HTR-8/SVneo (cell line): ENCODE measurements at places on chromosomes 12 and 14.

GRCh38 chr12:100031836-100032235 lies 47.1 kb upstream of the ANKS1B start:
- no peak for DNase-seq

DNA sequence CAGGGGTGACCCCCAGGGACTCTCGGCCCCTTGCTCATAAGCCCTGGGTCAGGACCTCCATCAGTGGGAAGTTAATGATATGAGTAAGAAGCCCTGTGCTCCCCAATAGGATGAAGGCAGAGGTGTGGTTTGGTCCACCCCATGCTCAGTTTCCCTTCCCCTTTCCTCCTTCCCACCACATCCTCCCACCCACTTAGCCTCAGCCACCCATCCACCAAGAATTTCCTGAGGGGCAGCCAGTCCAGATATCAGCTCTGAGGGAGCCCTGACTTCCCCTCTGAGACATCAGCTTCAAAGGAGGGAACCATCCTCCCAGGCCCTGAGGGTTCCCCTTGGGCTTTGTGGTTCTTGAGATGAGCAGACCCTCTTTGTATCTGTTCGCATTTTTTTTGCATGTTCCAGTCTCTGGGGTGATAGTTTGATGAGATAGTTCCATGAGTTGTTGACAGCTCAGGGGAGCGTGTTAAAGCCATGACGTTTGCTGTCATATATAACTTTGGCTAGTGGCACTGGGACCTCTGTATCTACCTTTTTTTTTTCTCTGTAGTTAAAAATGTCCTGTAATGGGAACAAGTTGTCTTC lies 71.2 kb downstream of the LGMN start:
- no peak for DNase-seq

DNA sequence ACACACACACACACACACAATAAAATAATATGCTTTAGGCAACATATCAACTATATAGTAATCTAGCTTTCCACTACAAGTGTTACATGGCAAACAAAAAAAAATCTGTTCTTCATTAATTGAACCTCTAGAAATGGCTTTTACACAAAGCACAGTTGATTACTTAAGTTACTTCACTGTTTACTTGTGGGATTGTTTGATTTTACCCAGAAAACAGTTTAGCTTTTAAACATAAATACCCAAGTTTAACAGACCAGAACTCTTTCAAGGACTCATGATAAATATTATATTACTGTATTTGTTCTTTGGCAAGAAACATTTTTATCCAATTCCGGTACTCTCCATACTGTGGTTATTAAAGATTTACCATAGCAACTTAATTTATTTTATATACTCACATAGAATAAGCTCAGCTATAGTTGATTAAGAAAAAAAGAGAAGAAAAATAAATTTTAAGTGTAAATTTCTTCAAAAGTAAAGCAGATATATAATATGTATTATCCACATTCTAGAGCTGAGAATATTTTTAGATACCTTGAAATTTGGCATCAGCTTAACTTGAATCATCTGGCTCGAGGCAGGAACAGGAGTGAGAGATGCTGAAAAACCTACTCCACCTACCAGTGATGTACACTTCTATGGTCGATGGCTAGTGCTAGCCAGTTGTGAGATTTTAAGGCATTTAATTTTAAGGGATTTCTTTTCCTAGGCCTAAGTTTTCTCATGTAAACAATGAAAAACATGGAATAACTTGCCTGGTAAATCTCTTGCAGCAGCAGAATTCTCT lies 126.0 kb downstream of the BTG1 start:
- DNase-seq = no peak

GRCh38 chr12:60279221-60279620 lies 683.4 kb downstream of the SLC16A7 start:
- no peak for DNase-seq

- DNase-seq = no peak
These were observed 236.7 kb downstream of the FBXL14 start for GRCh38 chr12:1357711-1358110.

DNA sequence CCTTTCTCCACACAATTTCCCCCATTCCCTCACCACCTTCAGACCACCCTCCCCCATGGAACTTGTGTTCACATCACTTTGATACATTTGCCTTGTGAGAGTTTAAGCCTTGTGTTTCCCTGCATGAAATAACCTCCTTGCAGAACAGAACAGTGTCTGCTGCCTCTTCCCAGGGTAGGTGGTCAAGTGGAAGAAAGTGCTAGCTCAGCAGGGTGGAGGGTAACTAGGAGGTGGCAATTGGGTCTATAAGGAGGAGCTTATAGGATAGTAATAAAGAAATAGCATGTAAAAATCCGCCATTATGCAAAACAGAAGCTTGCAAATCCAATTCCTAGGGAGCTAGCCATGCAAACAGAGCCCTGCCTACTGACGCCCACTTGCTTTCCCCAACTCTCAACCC lies 13.9 kb upstream of the KRT8 start:
- no peak for DNase-seq

DNA sequence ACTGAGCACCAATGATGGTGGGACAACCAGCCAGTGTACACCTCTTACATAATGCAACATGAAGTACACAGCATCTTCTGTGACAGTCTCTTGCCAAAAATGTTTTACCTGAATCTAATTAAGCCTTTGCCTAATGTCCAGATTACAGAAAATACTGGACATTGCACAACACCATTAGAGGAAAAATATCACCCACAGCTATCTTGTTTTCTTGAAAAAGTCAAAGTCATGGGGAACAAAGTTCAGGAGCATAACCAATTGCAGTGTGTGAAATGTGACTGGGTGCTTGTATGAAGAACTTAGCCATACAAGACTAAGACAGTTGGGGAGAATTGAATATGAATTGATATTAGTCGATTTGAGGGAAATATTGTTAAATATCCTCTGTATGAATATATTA lies 12.1 kb upstream of the ANO6 start:
- no peak for DNase-seq

DNA sequence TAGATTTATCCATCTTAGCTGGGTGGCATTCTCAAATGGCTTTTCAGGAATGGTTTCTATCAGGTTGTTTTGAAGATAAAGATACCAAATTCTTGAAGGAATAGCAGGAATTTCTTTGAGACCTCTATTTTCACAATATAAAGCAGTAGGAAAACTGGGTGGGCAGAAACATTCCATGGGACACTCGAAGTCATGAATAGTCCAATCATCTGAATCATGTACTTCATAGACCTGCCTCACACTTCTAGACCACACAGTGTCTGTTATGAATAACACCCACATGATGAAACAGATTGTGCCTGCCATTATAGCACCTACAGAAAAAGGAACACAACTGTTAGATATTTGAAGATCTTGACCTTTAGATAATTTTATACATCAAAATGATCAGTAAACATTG lies 1.8 kb downstream of the KERA start:
- no peak for DNase-seq

GRCh38 chr12:25988505-25988904 lies 30.0 kb downstream of the RASSF8 start:
- no peak for DNase-seq

- DNase-seq = no peak
These were observed 434.3 kb upstream of the STXBP6 start for GRCh38 chr14:25484235-25484634.

DNA sequence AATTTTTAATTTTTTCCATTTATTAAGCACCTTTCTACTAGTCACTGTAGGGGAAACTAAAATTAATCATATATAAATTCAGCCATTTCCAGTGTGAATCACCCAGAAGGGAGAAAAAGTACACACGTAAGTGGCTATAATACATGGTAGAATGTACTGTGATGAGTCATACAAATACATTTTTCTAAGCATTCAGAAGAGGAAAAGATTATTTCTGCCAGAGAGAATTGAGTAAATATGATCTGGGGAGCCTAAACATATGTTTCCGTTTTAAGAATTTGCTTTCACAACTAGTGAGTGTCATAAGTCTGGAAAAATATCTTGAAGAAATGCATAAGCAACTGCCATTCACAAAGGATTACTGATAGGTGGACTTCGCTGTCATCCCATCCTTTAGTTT lies 102.8 kb downstream of the TGFB3 start:
- DNase-seq = peak; percentile 87

- no peak for DNase-seq
These were observed 2.5 kb upstream of the CHPT1 start for GRCh38 chr12:101694986-101695385.

DNA sequence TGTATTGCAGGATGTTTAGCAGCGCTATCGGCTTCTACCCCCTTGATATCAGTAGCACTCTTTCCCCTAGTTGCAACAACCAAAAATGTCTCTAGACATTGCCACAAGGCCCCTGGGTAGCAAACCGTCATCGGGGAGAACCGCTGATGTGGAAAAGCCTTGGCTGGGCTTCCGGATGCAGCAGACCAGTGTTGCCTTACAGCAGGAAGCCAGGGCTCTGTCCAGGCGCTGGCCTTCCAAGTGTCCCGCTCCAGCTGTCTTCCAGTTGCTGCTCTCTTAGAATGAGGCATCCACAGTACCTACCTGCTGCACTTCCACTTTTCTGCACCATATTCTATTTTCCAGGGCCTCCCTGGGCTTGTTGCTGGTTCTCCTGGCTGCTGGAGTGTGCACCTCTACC lies 22.6 kb upstream of the SLC10A1 start:
- no peak for DNase-seq

DNA sequence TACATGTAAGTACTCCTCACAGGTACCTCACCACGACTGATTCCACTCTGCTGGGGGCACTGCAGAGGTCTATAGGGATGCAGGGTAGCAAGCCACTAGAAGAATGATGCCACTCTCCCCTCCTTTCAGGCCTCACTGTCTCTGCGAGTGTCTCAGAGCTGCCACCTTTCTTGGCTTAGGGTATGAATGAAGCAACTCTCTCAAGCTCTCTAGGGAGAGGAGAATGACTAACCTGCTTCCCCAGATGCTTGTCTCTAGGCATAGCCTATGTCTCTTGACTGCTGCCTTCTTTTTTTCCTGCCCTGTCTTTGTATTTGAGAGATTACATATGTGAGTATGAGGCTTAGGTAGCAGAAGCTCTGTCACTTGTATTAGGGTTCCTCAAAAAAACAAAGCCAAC lies 566.5 kb upstream of the ATP2B1 start:
- DNase-seq = no peak

DNA sequence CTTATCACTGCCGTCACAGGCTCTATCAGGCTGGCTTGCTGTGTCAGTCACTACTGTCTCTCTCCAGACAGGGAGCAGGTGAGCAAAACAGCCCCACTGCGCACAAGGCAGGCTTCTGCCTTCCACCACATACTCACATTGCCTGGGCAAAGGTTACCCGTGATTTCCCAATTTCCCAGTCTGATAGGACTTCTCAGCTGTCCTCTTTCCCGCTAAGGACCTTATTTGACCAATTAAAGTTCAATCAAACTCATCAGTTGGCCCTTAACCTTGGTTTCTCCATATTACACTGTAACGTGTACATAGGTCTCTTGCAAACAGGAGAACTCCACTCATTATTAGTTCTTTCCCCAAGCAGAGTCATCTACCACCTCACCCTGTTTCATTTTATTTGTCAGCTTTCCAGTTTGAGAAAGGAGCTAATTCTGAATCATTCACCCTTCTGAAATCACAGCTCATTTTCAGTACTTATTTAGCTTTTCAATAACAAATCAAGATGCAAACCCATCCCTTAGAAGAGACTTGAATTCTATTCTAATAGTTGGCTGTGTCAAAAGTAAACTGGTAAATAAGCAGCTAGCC lies 170.8 kb downstream of the ESR2 start:
- no peak for DNase-seq

GRCh38 chr14:89425931-89426330 lies 8.9 kb upstream of the FOXN3 start:
- DNase-seq = peak; percentile 84

DNA sequence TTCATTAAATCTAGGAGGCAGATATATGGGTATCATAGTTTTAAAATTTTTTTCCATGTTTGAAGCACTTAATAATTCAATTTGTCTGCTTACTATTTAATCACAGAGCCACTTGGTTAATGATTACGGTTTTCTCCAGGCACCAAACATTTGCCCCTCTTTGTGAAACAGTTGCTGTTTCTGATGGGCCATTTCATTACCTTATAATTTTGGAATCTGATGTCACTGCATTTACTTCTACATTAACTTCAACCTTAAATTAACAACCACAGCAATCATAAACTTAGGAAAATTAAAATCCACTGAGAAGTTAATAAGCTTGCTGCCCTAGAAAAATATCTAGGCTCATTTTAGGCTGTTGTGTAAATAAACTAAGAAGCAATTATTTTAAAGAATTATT lies 17.0 kb downstream of the TMCC3 start:
- no peak for DNase-seq

DNA sequence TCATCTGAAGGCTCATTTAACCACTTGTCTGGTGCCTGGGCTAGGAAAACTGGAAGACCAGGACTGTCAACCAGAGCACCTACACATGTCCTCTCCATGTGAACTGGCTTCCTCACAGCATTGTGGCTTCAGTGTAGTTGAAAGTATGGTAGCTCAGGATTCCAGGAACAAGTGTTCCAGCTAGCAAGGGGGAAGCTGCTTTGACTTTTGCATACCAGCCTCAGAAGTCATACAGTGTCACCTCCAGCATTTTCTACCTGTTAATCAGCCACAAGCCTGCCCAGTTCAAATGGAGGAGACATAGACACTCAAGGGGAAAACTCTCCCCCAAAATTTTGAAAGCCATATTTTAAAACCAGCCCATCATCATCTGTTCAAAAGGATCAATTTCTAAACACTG lies 212.8 kb upstream of the CAND1 start:
- DNase-seq = no peak

DNA sequence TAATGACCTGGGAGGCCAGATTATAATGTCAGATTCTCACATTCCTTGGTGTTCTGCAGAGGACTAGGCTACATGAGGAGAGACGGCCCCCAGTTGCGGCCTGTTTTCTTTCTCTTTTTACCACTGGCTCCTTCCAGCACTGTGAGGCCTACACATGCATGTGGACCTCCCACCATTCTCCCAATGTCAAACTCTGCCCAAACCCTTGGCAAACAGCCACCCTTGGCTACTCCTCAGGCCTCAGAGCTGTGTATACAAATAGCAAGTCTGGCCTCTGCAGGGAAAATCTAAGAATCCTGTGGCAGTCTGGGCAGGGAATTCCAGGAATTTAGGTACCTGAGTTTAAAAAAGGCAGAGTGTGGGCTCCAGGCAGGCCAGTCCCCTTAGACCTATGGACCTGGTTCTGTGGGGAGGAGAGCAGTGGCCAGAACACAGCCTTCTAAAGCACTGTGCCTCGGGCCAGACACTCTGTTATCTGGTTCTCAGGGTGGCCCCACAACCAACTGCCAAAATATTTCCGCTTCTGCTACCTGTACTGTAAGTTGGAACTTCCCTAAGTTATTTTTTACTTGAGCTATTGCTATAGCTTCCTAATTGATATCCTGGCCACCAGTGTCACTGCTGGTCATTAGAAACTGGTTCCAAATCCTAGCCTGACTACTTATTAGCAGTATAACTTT lies 19.9 kb upstream of the NEDD1 start:
- no peak for DNase-seq

- no peak for DNase-seq
These were observed 82.9 kb upstream of the SCAF11 start for GRCh38 chr12:46073321-46073720.

GRCh38 chr14:96180043-96180874 lies 24.4 kb upstream of the BDKRB2 start:
- DNase-seq = no peak
